ENCODE measurements at places on chromosomes 3 and 15.

GRCh38 chr3:51686512-51687215 lies 15.6 kb downstream of the TEX264 start:
- DNase-seq, result no peak

DNA sequence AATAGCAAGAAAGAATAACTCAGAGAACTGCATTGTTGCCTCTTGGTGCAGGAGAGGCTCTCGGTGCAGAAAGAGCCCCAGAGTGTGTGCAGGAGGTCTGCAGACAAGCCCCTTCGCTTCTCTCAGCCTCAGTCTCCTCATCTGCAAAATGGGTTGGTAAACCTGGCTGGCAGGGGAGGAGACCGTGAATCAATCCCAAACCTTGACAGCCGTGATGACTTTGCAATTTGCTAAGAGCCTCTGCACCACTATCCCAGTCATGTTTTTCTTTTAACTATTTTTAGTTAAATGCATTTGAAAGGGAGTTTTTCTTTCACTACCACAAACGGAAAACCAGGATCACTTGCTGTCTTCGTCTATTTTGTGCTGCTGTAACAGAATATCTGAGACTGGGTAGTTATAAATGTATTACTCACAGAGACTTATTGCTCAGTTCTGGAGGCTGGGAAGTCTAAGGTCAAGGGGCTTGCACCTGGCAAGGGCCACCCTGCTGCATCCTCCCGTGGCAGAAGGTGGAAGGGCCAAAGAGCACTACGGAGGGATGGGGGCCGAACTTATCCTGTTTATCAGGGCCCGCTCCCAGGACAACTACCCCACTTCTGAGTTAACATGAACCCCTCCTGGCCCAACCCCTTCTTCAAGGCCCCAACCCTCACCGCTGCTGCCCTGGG lies 14.2 kb upstream of the IQSEC1 start:
- no peak for DNase-seq

DNA sequence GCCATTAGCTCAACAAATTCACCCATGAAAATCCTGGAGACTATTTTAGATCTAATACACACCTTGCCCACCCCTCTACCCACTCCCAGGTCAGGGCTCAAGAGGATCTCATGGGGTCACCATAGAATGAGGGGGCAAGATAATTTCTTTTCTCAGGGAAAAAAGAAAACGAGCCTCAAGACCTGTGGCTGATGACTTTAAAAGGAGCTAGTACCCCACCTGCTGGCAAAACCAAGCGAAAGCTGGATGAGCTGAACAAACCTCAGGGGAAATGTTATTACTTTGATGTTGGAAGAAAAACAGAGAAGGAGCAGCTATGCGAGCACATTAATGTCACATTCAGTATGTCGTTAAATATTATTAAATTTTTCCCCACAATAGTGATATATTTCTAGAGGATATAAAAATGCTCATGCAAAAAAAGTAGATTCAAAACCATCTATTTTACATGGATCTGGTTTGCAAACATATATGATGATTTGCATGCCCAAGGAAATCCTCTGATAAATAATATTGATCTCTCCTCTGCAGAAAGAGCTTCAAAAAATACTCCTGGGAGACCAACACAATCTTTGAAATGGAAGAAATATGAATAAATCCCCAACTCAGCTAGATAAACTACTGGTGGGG lies 37.7 kb downstream of the PLD1 start:
- DNase-seq, result no peak

GRCh38 chr3:40490916-40491315 lies 14.0 kb downstream of the ZNF619 start:
- DNase-seq, result no peak

- no peak for DNase-seq
Measured at GRCh38 chr3:187992609-187993008, 161.3 kb upstream of the LPP start.

GRCh38 chr3:17749281-17749680 lies 6.8 kb upstream of the TBC1D5 start:
- peak; percentile 7 for DNase-seq

DNA sequence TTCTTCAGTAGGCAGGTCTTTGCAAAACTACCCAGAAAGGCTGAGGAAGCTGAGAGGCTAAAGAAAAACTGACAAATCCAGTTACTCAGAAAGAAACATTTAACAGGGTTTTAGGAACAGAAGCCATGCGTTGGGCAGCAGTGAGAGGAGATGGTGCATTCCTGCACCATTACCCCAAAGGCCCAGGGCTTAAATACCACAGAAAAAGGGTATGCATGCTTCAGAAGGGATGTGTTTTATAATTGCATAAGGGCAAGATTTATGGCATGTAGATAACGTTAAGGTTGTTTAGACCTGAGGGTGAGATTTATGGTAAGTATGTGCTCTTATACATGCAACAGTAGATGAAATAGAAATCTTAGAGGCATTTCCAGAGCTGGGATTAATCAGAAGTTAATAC lies 10.0 kb downstream of the C3orf52 start:
- DNase-seq, result no peak

GRCh38 chr3:54309601-54310000 lies 187.2 kb downstream of the CACNA2D3 start:
- DNase-seq, result no peak

DNA sequence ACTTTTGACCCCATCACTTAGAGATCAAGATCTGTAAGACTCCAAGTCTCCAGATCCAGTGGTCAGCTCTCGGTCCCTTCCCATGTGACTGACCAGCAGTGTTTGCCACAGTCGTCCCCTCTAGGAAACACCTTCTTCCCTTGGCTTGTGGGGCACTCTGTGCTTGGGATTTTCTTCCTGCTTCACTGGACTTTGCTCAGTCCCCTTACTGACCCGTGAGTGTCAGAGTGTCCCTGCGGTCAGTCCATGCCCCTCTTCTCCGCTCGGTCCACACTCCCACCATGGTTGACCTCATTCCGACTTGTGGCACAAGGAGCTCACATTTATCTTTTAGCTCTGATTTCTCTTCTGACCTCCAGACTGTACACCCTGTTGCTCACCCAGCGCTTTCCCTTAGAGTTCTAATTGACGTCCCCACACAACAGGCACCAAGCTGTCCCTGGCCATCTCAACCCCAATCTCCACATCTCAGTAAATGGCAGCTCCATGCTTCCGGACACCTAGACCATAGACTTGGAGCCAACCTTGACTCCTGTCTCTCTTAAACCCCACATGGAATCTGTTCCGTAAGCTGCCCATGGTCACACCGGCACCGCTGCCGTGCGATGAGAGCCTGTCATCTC lies 67.9 kb downstream of the APBA2 start:
- DNase-seq, result no peak

- DNase-seq, result no peak
Measured at GRCh38 chr3:11953778-11954177, 50.4 kb upstream of the SYN2 start.

- no peak for DNase-seq
Measured at GRCh38 chr15:57205027-57205855, 171.1 kb upstream of the CGNL1 start.

DNA sequence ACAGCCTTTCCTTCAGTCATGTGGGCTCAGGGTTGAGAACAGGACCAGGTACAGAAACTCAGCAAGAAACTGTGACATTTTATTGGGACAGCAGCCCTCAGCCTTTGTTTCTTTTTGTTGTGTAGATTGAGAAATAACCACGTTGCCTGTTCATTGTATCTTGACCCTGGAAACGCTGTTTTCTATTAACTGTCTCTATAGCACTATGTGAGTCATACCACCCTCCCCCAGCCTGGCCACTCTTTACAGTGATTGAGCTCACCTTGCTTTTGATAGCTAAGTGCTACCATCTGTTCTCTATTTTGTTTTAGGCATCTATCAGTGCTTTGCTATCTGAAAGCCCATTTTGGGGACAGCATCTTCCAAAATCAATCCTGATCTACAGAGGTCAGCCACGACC lies 127.9 kb downstream of the CD47 start:
- DNase-seq, result no peak

GRCh38 chr15:55250392-55250791 lies 39.2 kb downstream of the RAB27A start:
- no peak for DNase-seq

All from H1 (cell line).